Stimulated activated naive CD8-positive, alpha-beta T cell treated with anti-CD3 and anti-CD28 coated beads, Interleukin-15, amount 100 ng/mL, for 72 hours (primary cell): ENCODE measurements at places on chromosomes 16 and 17.

- peak; percentile 33 for DNase-seq
These were observed 2.0 kb downstream of the NCBP3 start for GRCh38 chr17:3843935-3844516.

DNA sequence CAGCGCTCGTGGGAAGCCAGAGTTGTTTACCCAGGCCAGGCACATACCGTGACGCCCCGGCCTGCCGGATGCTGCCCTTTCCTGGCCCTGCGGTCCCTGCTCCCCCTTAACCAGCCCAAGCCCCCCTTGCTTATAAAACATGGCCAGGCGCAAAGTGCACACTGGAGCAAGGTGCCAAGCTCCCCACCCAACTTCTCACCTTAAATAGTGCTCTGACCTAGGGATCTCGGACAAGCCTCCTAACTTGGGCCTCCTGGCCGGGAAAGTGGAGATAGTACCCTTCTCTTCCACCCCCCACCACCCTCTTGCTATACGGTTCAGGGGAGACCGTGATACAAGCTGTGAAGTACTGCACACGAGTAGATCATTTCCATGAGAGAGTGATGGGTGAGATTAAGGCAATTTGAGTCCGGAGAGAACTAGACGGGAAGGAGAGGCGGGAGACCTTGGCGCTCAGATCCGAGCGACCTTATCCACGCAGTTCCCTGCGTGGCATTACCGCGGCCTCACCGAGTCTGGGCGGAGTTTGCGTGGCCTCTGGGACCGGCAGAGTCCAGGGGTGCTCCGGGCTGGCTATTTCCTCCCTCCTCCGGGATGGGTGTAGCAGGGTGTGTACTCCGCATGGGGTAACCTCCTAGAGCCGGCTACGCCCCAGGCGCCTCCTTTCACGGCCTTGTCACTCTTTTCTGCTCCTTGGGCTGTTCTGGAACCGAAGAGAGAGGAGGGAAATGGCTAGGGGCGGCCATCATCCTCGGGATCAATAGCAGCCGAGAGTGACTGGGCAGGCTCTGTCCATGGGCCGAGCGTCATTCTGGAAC is 4.4 kb upstream of the LHX1 start:
- no peak for DNase-seq

DNA sequence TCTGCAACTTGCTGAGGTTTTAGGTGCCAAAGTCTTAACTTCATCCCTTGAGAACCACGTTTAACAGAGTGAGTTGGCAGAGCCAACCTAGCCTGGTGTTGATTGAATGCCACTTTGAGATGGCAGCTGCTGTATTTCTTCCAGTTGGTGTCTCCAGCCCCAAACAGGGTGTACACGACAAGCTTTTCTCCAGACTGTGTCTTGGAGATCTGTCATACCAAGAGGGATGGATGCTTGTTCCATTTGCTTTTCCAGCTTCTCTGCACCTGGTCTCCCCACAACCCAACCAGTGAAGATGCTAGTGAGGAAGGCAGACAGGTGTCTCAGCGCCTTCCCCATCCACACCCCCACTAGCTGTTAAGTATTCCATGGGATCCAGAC is 141.1 kb upstream of the HS3ST2 start:
- no peak for DNase-seq

- DNase-seq, result no peak
These were observed 4.0 kb downstream of the ENGASE start for GRCh38 chr17:79078476-79079190.

DNA sequence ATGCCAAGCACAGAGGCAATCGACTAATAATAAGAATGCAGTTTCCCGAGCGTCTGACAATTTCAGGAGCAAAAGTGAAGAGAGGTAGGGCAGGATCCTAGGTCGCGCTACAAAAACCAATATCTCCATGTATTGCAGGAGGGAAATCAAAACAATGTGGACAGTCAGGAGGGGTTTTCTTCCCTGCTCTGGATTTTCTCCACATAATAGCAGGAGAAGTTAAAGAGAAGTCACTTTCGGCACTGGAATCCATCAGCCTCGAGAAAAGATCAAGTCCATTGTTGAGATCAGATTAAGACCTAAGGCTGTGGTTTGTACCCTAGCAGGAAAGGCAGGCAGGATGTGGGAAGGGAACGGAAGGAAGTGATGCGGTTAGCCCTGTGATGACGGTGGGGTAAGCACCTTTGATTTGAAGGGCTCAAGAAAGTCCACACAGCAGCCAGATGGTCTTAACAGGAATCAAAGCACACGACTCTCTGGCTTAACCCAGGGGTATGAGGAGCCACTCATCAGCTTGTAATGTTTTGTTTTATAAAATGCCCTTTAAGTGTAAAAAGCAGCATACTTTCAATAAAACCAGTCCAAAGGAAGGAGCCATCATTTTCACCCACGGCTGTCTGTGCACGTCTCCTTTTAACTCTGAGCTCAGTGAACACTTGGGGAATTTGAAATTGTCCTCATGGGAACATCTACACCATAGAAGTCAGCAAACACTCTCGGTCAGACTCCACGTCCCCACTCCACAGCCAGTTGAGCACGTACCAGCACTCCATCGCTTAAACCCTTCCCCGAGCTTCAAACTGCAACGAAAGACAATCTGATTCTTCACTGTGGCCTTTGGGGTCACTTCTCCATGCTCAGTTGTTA is 15.8 kb upstream of the AKTIP start:
- peak; percentile 60 for DNase-seq

- no peak for DNase-seq
These were observed 260.5 kb downstream of the CBLN1 start for GRCh38 chr16:49021136-49021535.

GRCh38 chr17:68519911-68520310 is 7.7 kb downstream of the PRKAR1A start:
- no peak for DNase-seq

GRCh38 chr17:70775679-70776078 is 606.3 kb downstream of the KCNJ2 start:
- no peak for DNase-seq

GRCh38 chr17:17021194-17021863 is 20.9 kb upstream of the MPRIP start:
- DNase-seq, result no peak

GRCh38 chr16:55853114-55853513 is 20.2 kb upstream of the CES1 start:
- DNase-seq, result no peak

- no peak for DNase-seq
These were observed 134.9 kb downstream of the CCT6B start for GRCh38 chr17:34826332-34826731.

- DNase-seq, result no peak
These were observed 7.8 kb upstream of the ZNF200 start for GRCh38 chr16:3242709-3243108.

DNA sequence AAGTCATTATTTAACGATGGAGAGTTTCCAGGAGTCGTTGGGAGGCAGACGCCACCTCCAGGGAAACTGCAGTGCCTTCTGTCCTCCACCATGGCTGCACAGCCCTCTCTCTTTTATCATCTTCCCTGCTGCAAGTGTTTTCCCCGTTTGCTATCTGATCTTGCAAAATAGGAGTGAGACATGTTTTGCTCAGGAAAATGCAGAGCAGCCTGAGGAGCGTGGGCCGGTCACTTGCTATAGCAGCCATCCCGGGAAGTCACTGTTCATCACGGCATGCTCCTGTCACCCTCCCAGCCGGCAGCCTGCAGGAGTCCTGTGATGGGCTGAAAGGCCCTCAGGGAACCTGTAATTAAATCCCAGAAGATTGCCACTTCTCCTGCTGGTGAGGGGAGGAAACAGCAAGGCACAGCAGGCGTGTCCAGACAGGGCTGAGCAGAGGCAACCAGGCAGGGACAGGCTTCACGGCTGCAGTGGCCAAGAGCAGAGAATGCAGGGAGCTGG is 143.1 kb downstream of the GSG1L start:
- no peak for DNase-seq

GRCh38 chr16:82756283-82756599 is 129.5 kb downstream of the CDH13 start:
- no peak for DNase-seq

DNA sequence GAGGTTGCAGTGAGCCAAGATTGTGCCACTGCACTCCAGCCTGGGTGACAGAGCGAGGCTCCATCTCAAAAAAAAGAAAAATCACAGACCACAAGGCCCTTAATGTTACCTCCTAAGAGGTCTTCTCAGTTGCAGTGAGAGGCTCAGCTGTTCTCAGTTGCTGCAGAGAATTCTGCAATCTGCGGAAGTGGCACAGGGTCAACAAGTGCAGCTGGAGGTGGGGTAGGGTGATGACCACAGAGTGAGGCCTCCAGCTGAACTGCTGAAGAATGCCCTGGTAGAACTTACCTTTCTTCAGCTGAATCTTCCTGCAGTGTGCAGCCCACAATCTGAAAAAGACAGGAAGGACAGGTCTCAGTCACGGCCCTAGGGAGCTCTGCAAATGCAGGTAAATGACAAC is 26.3 kb downstream of the CNTNAP1 start:
- DNase-seq, result no peak

DNA sequence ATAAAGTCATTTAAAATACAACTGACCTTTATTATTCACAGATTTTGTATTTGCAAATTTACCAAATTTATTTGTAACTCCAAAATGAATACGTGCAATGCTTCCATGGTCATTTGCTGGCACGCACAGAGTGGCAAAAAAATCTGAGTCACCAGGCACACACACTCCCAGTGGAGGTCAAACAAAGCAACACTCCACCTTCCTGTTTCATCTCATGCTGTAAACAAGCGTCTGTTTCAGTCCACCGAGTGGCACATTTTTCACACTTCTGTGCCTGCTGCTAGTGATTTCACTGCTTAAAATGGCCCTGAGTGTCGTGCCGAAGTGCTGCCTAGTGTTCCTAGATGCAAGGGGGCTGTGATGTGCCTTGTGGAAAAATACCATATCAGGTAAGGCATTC is 17.8 kb upstream of the ITGAE start:
- no peak for DNase-seq
